ENCODE measurements at places on chromosomes 3 and 15.

GRCh38 chr3:151501171-151501922 is 40.5 kb upstream of the IGSF10 start:
- DNase-seq: no peak

- no peak for DNase-seq
Measured at GRCh38 chr3:8357859-8358258, 143.8 kb upstream of the LMCD1 start.

- DNase-seq: no peak
Measured at GRCh38 chr3:145197051-145197820, 963.7 kb downstream of the PLOD2 start.

GRCh38 chr3:104291437-104291851 is 1075.3 kb upstream of the ALCAM start:
- no peak for DNase-seq

GRCh38 chr3:136463170-136463569 is 213.0 kb downstream of the PCCB start:
- no peak for DNase-seq

DNA sequence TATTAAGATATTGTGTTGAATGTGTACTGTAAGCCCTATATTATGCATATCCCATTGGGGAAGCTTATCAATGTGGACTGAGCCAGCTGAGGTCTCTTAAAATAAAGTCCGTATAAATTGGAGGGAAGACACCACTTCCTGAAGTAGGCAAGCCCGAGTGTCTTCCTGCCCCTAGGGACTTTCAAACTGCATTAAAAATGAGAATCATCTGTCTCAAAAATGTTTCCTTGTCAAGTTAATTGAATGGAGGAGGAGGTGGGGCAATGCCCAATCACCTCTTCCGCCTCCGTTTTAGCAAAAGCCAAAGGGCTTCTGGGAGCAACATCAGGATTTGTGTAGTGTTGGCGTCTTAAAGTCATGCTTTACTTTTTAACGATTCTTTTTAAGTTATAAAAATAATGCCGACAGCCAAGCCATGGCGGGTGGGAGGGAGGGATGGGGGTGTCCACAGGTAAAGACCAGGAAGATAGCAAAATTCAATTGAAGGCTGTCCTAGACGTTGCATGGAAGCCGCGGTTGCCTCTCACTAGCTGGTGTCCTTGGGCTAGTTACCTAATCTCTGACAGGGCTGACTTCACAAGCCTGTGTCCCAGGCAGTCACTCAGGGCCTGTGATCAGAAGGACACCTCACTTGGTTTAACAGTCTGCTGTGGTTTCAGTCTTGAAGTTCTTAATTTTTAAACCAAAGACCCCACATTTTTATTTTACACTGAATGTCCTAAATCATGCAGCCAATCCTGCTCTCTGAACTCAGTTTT is 524.9 kb upstream of the PROK2 start:
- DNase-seq: no peak

GRCh38 chr3:65776494-65776893 is 262.2 kb downstream of the MAGI1 start:
- no peak for DNase-seq

DNA sequence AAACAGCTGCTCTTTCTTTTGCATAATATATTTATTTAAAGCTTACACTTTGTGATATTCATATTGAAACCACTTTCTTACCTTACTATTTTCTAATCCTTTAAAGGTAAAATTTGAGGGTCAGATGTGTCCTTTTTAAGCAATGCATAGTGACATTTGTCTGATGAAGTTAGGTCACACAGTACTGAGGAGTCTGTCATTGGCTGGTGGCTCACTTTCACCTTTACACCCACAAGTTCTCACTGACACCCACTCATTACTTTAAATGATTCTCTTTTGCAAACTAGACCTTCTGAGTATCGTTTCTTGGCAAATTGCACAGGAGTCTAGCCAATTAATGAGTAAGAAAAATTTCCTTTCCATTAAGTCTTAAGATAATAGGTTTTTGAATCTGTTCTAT is 758.3 kb upstream of the ARPP21 start:
- no peak for DNase-seq

- DNase-seq: no peak
Measured at GRCh38 chr3:187646906-187647660, 23.1 kb downstream of the SST start.

DNA sequence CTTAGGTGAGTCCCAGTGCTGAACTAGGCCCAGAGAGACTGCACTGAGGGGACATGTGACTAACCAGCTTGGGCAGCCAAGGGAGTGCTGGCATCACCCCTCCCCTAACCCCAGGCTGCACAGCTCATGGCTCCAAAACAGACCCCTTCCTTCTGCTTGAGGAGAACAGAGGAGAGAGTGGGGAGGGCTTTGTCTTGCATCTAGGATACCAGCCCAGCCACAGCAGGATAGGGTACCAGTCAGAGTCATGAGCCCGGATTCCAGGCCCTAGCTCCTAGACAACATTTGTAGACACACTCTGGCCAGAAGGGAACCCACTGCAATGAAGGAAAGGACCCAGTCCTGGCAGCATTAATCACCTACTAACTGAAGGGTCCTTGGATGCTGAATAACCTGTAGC is 49.9 kb upstream of the PLSCR4 start:
- DNase-seq: no peak

DNA sequence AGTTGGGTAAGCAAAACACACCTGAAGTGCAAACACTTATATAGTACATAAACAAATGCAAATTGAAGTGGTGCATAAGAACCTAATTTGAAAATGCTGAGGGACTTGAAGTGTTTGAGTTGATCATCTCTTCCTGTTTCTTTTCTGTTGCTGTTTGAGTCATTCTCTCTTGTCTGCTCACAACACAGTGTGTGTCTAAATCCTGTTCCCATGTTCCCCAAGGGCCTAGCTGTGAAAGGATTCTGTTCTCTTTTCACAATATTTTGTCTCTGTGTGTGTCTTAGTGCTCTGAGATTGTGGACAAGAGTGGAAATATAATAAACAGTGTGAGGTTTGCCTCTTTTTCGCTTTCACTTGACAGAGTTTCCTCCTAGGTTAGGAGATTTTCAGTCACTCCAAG is 6.1 kb downstream of the CD96 start:
- no peak for DNase-seq

DNA sequence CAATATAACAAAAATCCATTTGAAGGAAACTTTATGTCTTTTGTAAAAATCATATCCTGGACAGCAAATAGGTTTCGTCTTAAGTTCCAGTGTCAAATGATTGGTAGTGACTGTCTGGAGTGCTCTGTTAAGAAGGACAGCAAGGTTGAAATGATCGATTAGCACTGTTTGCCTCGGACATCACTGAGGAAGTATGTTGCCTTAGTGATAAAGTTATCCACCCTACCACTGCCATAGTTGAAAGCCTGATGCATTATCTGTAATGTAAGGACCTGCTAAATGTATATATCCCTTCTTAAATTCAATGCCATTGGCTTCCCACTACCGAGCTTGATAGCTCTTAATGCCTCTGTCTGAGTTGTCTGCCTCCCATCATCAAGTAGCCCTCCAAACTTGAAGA is 70.0 kb downstream of the CFAP20DC start:
- no peak for DNase-seq

DNA sequence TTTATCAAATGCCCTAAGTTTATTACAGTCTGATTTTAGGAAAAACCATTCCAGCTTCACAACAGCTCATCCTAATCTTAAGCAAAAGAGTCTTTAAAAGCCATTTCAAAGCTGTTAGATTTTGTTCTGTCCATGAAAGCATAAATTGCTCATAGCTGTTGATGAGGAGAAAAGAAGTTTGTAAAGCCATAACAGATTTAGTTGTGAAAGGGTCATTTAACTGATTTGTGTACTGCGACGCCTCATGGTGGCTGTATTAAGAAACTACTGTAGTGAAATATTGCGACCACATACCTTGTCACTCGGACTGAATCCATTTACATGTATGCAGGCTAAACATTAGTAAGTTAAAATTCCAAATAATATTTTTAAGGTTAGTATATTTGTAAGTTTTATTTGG is 20.9 kb downstream of the BBX start:
- DNase-seq: no peak

DNA sequence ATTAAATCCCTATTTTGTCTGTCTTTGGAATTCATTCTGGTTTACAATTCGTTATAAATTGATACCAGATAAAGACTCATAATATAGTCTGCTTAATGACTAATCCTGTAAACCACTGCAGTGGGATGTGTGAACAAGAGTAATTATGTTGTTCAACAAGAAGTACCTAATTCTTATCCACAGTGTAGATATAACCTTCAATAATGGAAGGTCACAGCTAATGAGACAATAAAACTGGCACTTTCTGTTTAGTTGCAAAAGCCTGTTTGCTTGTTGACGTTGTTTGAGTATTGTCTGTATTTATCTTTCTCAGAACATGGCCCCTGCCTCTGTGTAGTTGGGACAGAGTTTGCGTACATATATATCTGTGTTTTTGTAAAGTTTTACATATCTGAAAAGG is 26.7 kb downstream of the PIAS1 start:
- DNase-seq: no peak

DNA sequence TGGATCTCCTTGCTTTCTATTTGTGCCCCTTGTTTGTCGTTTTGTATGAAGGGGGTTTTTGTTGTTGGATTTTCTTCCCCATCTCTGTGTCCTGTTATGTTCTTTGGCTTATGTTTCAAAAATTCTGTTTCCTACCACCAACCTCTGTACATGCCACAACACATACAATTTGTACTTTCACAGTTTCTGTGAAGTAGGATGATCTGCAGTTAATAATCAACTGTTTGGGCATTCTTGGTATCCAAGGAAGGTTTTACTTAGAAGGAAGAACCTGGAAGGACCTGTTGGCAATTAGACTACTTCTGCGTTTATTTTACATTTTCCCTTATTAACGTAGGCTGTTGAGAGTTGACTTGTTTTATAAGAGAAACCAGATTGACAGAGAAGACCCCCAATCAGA is 8.3 kb downstream of the SETD5 start:
- no peak for DNase-seq

- no peak for DNase-seq
Measured at GRCh38 chr3:157632075-157632474, 128.9 kb upstream of the VEPH1 start.

GRCh38 chr3:61668317-61668864 is 107.0 kb downstream of the PTPRG start:
- no peak for DNase-seq

- no peak for DNase-seq
Measured at GRCh38 chr3:13950042-13950441, 70.2 kb upstream of the WNT7A start.

GRCh38 chr3:104101736-104102135 is 1265.0 kb upstream of the ALCAM start:
- no peak for DNase-seq

All from activated T-helper 1 cell treated with anti-CD3 and anti-CD28 coated beads, Interleukin-2, amount 50 U/mL, for 16 hours (primary cell).